Omental fat pad (tissue), 4 donors: ENCODE measurements at places on chromosomes 5 and 9.

GRCh38 chr5:78008356-78008967 is 232.3 kb upstream of the TBCA start:
- no peak for DNase-seq

- no peak for DNase-seq
Observed at GRCh38 chr5:82821846-82822633, 255.2 kb downstream of the TMEM167A start.

- no peak for DNase-seq
Observed at GRCh38 chr9:136095070-136096058, at the start of gene NACC2. Gene NACC2 (minus strand): TSS chr9:136095289. CDS start chr9:136050521, 44,768 bp downstream.

GRCh38 chr5:103444333-103445038 is 118.1 kb downstream of the NUDT12 start:
- no peak for DNase-seq

GRCh38 chr5:156802501-156802900 is 47.6 kb upstream of the PPP1R2B start:
- DNase-seq: no peak

GRCh38 chr5:37316027-37316426 is 54.9 kb downstream of the NUP155 start:
- no peak for DNase-seq
